Progenitor cell of endocrine pancreas (in vitro differentiated cells): ENCODE measurements at places on chromosomes 2 and 18.
A peak's percentile ranks its signal among the peaks of the same experiment; 100 is the strongest.

DNA sequence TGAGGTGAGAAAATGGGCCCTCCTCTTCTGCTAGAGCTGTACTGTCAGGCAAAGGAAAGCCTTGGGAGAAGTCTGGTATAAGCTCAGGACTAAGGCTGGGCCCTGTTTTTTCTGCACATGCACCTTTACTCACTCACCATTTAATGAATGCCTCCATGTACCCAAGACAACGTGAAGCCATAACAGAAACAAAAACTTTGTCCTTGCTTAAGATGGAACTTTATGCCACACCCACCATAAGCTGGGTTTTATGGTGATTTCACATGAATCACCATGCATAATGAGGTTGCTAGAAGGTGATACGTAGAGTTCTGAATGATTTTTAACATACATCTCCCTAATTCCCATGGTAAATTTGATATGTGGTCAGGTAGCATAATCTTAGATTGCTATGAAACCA lies 63.7 kb upstream of the CYP26B1 start:
- no peaks in the 10 kb centered on the region for H3K27me3 ChIP-seq
- peaks cover 14% of the 10 kb centered on the region for H3K4me1 ChIP-seq
- peaks cover 2% of the 10 kb centered on the region for H3K36me3 ChIP-seq
- no peak overlapping the region for H3K27ac ChIP-seq
- DNase-seq: no peak

- DNase-seq: no peak
- H3K27ac ChIP-seq: no peak overlapping the region
- H3K4me1 ChIP-seq: peaks cover 5% of the 10 kb centered on the region
- H3K27me3 ChIP-seq: peaks cover 20% of the 10 kb centered on the region
- H3K36me3 ChIP-seq: no peaks in the 10 kb centered on the region
- no peak overlapping the region for H3K4me3 ChIP-seq
These were observed 4.2 kb upstream of the CLIP4 start for GRCh38 chr2:29110916-29111535.

DNA sequence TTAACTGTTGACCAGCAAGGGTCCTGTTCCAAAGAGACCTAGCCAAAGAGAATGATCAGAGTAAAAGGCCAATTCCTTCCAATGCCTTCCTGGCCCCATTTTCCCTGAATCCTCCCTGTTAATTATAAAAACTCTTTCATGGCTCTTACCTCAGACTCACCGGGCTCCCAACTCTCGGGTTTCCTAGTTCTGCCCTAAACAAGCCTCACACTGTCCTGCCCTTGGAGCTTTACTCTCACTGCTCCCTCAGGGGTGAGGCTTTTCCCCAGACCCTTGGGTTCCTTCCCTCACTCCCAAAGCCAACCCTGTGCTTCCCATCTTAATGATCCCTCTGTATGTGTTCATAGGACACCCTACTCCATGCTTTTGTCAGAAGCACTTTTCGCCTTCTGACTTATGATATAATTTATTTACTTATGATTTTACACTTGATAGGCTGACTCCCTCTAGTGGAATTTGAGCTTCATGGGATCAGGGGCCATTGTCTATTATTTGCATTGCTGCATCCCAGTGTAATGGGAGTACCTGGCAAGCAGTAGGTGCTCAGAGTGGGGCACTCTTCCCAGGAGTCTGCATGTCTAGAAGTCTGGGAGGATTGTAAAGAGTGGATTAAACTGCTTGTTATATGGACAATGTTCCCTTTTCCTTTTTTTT lies 29.9 kb upstream of the ZNG1B start:
- no peaks in the 10 kb centered on the region for H3K36me3 ChIP-seq
- no peak overlapping the region for H3K27ac ChIP-seq
- H3K4me3 ChIP-seq: no peak overlapping the region
- no peak for DNase-seq

DNA sequence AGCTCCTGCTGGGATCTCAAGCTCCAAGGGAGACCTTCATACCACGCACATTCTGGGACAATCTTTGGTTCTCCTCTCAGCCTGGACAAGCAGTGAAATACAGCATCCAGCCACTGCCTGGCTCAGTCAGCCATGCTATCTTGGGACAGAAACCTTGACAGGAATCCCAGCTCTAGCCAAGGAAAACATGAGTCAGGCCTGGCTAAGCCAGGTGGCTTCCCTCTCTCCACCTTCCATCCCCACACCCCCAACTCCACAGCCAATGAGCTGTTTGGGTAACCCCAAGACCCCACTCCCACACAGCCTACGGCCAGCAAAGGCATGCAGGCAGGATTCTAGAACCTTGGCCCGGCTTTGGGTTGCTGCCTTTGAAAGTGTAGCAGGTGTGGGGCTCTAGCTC lies 64.9 kb downstream of the MCFD2 start:
- no peak for DNase-seq
- H3K4me3 ChIP-seq: no peak overlapping the region
- H3K36me3 ChIP-seq: no peaks in the 10 kb centered on the region
- peaks cover 2% of the 10 kb centered on the region for H3K4me1 ChIP-seq
- no peak overlapping the region for H3K27ac ChIP-seq
- peaks cover 10% of the 10 kb centered on the region for H3K27me3 ChIP-seq

GRCh38 chr2:152445791-152446201 lies 110.8 kb downstream of the FMNL2 start:
- no peak overlapping the region for H3K4me3 ChIP-seq
- H3K4me1 ChIP-seq: peaks cover 36% of the 10 kb centered on the region
- H3K36me3 ChIP-seq: peaks cover 7% of the 10 kb centered on the region
- no peaks in the 10 kb centered on the region for H3K27me3 ChIP-seq
- DNase-seq: no peak
- no peak overlapping the region for H3K27ac ChIP-seq

DNA sequence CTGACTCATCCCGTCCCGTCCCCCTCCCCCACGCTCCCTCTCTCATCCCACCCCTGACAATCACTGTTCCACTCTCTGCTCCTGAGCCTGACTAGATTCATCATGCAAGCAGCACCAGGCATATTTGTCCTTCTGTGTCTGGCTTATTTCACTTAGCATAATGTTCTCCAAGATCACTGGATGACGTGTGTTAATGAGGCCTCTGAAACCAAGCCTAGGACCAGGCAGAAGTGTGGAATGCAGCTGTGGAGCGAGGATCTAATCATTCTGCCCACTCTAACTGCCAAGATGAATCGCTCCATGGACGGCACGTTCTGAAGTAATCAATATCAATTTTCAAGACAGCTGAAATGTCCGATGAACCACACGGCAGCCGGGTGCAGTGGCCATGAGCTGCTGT lies 122.4 kb upstream of the ZNF236 start:
- DNase-seq: no peak
- H3K4me3 ChIP-seq: no peak overlapping the region
- no peaks in the 10 kb centered on the region for H3K27me3 ChIP-seq
- no peak overlapping the region for H3K27ac ChIP-seq
- H3K4me1 ChIP-seq: peaks cover 6% of the 10 kb centered on the region
- no peaks in the 10 kb centered on the region for H3K36me3 ChIP-seq

GRCh38 chr2:229874647-229875046 lies 47.2 kb downstream of the TRIP12 start:
- H3K27ac ChIP-seq: no peak overlapping the region
- peaks cover 19% of the 10 kb centered on the region for H3K36me3 ChIP-seq
- no peak for DNase-seq

- DNase-seq: no peak
- H3K4me1 ChIP-seq: peaks cover 11% of the 10 kb centered on the region
- no peaks in the 10 kb centered on the region for H3K27me3 ChIP-seq
- H3K36me3 ChIP-seq: peaks cover 9% of the 10 kb centered on the region
- H3K4me3 ChIP-seq: no peak overlapping the region
- no peak overlapping the region for H3K27ac ChIP-seq
These were observed 77.2 kb downstream of the RTTN start for GRCh38 chr18:70128271-70128670.

DNA sequence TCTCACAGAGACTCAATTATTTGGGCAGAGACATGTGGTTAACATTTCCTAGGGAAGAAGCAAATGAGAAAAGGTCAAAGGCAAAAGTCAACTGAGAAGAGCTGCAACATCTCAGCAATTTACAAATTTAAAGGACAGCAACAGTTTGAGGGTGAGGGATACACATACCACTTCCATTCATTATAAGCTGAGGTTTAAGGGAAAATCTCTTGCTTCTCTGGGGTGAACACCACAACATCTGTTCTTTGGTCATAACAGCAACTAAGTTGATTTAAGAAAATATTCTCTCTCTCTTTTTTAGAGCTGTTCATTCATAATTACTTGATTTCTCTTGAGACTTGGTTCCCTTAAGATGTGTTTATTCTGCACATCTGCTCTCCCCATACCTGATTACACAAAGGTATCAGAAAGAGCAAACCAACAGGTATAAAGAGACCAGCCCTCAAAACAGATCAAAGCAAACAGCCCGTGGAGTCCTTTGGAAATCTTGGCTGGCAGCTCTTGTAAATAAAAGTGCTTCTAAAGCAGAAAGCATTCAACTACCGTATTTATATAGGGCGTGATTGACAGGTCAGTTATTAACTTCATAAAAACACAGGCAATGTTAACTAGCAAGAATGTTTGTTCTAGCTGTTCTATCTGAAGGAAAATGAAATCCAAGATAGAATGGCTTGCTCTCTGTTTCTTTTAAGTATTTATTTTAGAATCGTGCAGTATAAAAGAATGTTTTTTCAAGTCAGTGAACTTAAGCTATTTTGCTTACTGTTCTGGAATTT lies 132.8 kb downstream of the THADA start:
- no peak overlapping the region for H3K4me3 ChIP-seq
- H3K36me3 ChIP-seq: peaks cover 2% of the 10 kb centered on the region
- peaks cover 30% of the 10 kb centered on the region for H3K4me1 ChIP-seq
- no peak for DNase-seq
- peak overlapping the region; percentile 31 for H3K27ac ChIP-seq

- H3K36me3 ChIP-seq: no peaks in the 10 kb centered on the region
- peaks cover 2% of the 10 kb centered on the region for H3K4me1 ChIP-seq
- H3K27me3 ChIP-seq: peaks cover 3% of the 10 kb centered on the region
- H3K4me3 ChIP-seq: no peak overlapping the region
- H3K27ac ChIP-seq: no peak overlapping the region
- peak; percentile 66 for DNase-seq
These were observed 208.0 kb downstream of the TFCP2L1 start for GRCh38 chr2:121076885-121077549.

- no peaks in the 10 kb centered on the region for H3K36me3 ChIP-seq
- no peak overlapping the region for H3K4me3 ChIP-seq
- no peak overlapping the region for H3K27ac ChIP-seq
- no peak for DNase-seq
- H3K4me1 ChIP-seq: peaks cover 16% of the 10 kb centered on the region
- peaks cover 20% of the 10 kb centered on the region for H3K27me3 ChIP-seq
These were observed 47.6 kb downstream of the TNS1 start for GRCh38 chr2:217954971-217955740.

- no peaks in the 10 kb centered on the region for H3K36me3 ChIP-seq
- DNase-seq: no peak
- no peak overlapping the region for H3K4me3 ChIP-seq
These were observed 171.8 kb downstream of the ICOS start for GRCh38 chr2:204108330-204108751.

DNA sequence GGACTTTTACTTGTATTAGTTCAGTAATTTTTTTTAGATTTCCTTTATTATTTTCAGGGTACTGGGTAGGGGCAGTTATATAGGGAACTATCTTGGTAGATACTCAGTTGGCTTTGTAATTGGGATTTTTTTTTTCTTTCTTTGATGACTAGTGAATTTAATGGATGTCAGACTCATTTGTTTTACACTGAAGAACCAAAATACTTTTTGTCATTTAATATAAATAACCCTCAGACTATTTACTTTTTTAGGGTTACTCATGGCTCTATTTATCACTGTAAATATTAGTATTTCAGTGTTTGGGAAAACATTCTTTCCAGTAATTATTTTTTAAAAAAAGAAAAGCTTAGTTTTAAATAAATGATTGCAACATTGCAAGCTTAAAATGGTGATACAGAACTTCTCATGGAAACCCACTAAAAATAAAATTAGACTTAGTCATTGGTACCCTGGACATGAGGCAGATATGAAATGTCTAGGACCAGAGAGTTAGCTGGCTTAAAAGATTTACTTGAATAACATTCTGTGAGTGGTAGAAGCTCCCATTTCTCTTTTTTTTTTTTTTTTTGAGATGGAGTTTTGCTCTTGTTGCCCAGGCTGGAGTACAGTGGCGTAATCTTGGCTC lies 74.4 kb upstream of the CYP20A1 start:
- H3K27ac ChIP-seq: no peak overlapping the region
- H3K4me1 ChIP-seq: no peaks in the 10 kb centered on the region
- H3K27me3 ChIP-seq: no peaks in the 10 kb centered on the region
- no peak for DNase-seq
- H3K4me3 ChIP-seq: no peak overlapping the region

DNA sequence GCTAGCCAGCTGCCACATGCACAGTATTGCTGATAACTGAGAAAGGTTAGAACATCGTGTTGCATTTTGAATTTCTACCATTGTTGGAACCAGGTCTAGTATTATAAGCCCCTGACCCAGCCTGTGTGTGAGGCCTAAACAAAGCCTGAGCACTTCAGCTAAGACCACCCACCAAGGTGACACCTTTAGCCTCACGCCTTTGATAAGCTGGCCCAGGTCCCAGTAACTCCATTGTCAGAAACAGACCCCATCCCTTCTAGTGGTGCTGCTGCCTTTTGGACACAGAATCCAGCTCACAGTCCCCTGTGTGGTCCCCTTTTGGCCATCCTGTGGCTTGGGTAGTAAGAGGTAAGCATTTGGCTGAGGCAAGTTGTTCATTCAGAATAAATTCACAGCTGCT lies 1.6 kb downstream of the ELMOD3 start:
- H3K4me1 ChIP-seq: peaks cover 15% of the 10 kb centered on the region
- no peak overlapping the region for H3K4me3 ChIP-seq
- no peaks in the 10 kb centered on the region for H3K27me3 ChIP-seq

GRCh38 chr2:39743269-39743776 lies 35.7 kb downstream of the THUMPD2 start:
- H3K27me3 ChIP-seq: no peaks in the 10 kb centered on the region
- H3K4me1 ChIP-seq: peaks cover 12% of the 10 kb centered on the region
- H3K27ac ChIP-seq: no peak overlapping the region

GRCh38 chr18:76145521-76146376 lies 349.3 kb downstream of the ZNF516 start:
- no peaks in the 10 kb centered on the region for H3K4me1 ChIP-seq
- peaks cover 5% of the 10 kb centered on the region for H3K27me3 ChIP-seq
- DNase-seq: no peak
- H3K36me3 ChIP-seq: no peaks in the 10 kb centered on the region
- H3K27ac ChIP-seq: no peak overlapping the region
- no peak overlapping the region for H3K4me3 ChIP-seq

GRCh38 chr2:126431136-126431535 lies 224.8 kb upstream of the GYPC start:
- peaks cover 5% of the 10 kb centered on the region for H3K4me1 ChIP-seq
- no peaks in the 10 kb centered on the region for H3K36me3 ChIP-seq
- no peak overlapping the region for H3K4me3 ChIP-seq
- peaks cover 9% of the 10 kb centered on the region for H3K27me3 ChIP-seq
- no peak for DNase-seq
- H3K27ac ChIP-seq: no peak overlapping the region

GRCh38 chr2:110107092-110108079 lies 8.2 kb downstream of the MALL start:
- peaks cover 5% of the 10 kb centered on the region for H3K4me1 ChIP-seq
- peaks cover 3% of the 10 kb centered on the region for H3K36me3 ChIP-seq
- no peak overlapping the region for H3K4me3 ChIP-seq
- no peak overlapping the region for H3K27ac ChIP-seq
- no peaks in the 10 kb centered on the region for H3K27me3 ChIP-seq
